Erythroblast (primary cell): ENCODE measurements at places on chromosomes 3 and 15.

- DNase-seq: no peak
These were observed 124.6 kb upstream of the GBE1 start for GRCh38 chr3:81886081-81886480.

GRCh38 chr3:69579306-69580041 is 159.8 kb upstream of the MITF start:
- no peak for DNase-seq

DNA sequence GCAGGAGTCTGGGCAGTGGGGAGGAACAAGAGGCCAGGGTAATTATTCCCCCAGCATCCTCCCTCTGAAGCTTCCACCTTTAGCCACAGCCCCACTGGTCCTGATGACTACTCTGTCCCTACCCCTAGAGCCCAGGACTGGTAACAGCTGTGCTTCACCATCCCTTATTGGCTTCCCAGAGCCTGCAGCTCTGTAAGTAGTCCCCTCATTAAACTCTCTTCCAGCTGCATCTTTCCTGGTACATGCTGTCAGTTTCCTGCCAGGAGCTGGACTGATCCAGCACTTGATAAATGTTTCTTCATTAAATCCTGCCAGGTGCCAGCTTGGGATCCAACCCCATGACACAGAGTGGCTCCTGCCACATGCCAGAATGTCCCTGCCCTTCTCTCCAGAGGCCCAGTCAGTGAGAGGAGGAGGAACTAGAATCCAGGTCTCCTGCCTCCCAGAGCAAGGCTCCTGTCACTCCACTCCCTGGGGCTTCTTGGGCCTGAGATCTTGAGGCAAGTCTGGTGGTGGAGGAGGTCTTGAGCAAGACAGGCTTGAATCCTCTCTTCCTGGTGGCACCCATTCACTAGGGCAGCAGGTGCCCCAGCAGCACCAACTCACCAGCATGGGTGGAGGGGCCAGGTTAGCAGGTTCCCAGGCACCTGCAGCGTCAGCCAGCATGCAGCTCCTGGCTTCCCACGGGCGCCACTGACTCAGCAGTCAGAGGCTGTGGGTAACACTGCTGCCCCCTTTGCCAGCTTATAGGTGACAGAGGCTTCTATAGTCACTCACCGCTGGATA is 27.6 kb downstream of the FBXW12 start:
- DNase-seq: no peak

DNA sequence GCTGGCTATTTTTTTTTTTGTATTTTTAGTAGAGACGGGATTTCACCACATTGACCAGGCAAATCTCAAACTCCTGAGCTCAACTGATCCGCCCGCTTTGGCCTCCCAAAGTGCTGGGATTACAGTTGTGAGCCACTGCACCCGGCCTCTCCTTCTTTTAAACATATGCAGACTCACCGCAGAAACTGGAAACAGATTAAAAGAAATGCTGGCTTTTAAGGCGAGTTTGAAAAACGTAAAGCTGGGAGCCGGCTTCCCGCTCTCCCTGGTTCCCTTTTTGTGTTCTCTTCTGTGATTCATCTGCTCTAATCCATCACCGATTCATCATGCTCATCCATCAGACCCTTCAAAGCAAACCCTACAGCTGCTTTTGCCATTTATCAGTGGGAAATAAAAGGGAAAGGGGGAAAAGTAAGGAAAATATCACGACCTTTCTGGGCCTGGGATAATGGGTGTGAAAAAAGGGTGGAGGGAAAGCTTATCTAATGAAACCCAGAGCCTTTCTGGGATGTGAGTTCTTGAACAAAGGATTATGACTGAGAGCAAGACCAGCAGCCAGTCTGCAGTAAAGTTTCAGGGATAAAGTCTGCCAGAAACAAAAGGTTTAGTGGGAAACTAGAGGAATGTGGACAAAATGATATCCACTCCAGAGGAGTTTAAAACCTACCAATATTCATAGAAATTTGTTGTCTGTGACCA is 92.3 kb upstream of the LRIG1 start:
- no peak for DNase-seq
